ENCODE measurements at places on chromosomes 4 and X.

- no peak for DNase-seq
Measured at GRCh38 chr4:112003231-112003907, 141.9 kb upstream of the FAM241A start.

DNA sequence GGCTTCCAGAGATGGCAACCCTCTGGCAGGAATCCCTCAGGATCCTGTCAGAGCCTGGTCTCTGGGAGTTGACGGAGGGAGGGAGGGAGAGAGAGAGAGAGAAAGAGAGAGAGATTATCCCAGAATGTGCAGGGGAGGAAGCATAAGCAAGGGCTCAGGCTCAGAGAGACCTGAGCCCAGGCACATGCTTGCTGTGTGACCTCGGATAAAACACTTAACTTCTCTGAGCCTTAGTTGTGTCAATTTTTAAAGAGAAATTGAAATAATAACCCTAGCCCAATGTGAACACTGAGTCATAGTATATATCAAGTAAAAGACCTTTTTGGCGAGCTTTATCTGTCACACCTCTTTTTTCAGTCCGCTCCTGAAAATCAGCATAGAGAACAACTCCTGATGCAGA lies 473 bp upstream of the USP51 start:
- DNase-seq, result no peak

DNA sequence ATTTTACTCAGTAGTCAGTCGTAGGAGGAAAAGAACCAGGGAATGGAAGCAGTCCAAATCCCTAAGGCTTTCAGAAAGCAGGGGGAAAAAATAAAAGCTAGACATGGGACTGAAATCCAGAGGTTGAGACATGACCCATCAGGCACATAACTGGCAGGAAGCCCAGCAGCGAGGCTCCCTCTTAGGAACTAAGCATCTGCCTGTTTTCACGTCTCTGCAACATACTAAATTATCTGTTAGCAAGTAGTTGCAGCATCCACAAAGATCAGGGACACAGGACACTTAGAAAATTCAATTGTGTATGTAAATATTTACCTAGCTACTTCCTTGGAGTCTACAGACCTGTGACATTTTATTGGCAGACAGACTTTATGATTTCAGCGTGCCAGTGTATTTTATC lies 118.0 kb upstream of the EDNRA start:
- no peak for DNase-seq

GRCh38 chrX:123814343-123814742 lies 45.5 kb upstream of the XIAP start:
- no peak for DNase-seq

- no peak for DNase-seq
Measured at GRCh38 chr4:103499094-103499493, 220.7 kb downstream of the TACR3 start.

DNA sequence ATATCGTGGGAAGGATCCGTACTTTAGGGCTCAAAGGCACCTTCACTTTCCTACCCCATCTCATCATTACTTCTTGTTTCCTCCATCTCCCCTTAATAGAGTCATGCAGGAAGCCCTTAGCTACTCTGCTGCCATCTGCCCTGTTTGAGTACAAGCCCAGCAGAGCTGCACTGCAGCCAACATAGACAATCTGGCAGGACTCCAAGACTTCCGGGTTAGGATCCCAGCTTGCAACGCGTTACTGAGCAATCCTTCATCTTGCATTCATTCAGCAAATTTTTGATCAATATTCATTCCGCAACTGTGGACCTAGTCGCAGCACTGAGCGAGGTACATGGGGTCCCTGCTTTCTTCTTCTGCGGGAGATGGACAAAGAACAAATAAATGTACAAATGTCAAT lies 344.9 kb downstream of the BCOR start:
- DNase-seq, result no peak

DNA sequence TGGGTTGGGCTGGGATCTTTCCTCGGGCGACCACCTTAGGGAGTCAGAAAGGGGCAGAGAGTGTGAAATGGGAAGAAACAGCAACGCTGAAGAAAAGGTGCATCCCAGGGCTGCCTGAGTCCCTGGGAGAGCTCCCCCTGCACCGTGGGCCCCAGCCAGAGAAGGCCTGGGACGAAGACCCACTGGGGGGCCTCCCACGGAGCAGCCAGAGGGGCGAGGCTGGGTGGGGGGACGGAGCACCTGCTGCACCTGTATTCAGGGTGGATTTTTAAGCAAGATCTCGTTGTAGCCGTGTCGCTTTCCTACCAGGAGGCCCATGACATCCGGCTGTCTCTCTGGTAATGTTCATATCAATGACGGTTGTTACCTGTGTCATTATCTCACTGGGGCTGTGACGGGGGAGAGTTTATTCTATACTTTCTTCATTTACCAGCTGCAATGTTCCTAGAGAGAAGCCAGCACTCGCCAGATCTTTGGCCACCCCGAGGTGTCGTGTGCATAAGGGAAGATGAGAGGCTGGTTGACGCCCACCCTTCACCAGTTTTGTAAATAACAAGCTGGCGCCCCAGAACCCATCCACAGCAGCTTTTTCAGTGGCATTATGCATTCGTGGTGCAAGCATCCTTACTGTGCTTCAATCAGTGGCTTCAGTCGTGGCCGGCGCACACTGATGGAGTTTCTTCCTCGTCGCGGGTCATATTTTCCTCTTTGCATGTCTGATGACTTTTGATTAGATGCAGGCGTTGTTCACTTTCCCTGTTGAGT lies 5.6 kb upstream of the PCGF3 start:
- peak; percentile 66 for DNase-seq

- no peak for DNase-seq
Measured at GRCh38 chr4:183348706-183349659, 26.8 kb upstream of the CLDN24 start.

DNA sequence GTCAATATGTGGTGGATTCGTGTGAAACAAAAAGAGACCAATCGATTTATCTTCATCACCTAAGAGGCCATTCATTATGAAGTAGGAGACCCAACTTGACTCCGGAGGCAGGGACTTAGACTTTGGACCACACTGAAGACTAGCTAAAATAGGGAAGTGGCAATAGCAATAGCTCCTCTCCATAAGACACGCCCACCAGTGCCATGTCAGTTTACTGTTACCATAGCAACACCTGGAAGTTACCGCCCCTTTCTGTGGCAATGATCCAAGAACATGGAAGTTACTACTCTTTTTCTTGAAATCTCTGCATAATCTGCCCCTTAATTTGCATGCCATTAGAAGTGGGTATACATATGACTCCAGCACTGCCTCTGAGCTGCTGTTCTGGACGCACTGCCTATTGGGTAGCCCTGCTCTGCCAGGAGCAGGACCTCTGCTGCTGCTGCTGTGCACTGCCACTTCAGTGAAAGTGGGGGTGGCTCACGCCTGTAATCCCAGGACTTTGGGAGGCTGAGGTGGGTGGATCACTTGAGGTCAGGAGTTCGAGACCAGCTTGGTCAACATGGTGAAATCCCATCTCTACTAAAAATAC lies 163.2 kb downstream of the PRKX start:
- peak; percentile 20 for DNase-seq

DNA sequence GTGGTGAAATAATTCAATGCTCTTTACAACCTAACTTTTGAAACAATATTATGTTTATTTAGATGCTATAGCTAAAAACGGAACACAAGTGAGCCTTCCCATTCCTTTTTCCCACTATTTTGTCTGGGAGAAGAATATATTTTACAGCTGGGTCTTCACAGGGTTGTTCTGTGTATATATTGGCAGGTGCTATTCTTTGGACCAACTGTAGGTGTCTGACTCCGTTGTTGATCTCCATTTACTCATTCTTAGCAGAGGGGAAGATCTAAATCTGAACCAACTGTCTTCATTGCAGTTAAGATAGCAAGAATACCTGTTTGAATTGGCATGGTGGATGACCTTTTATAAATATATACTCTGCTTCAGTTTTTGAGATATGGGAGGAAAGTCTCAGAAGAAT lies 257.4 kb downstream of the CFAP299 start:
- DNase-seq, result no peak

Data from NCI-H526 (cell line).